ENCODE measurements at places on chromosomes 6 and 20.

GRCh38 chr6:110710115-110710514, 105.2 kb downstream of the CDK19 start:
- no peak for DNase-seq

- DNase-seq, result no peak
These were observed 12.4 kb upstream of the GDAP1L1 start for GRCh38 chr20:44234566-44235317.

GRCh38 chr20:45872626-45873025, 8.4 kb upstream of the ZSWIM1 start:
- DNase-seq, result no peak

DNA sequence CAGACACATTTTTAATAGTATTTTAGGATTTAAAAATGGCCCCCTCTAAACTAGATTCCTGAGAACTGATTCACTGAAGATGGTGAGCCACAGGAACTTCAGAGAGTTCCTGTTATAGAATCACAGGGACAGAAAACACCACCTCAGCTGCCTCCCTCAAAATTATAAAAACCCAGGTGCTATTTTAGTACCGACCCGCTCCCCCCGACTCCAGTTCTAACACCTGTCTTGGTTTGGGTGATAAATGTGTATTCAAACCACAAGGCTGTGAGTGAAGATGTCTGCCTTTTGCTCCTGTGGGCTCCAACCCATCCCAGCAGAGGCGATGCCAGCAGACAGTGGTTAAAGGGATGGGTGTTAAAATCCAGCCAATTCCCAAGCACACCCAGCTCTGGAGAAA, 127.4 kb upstream of the LY86 start:
- no peak for DNase-seq

DNA sequence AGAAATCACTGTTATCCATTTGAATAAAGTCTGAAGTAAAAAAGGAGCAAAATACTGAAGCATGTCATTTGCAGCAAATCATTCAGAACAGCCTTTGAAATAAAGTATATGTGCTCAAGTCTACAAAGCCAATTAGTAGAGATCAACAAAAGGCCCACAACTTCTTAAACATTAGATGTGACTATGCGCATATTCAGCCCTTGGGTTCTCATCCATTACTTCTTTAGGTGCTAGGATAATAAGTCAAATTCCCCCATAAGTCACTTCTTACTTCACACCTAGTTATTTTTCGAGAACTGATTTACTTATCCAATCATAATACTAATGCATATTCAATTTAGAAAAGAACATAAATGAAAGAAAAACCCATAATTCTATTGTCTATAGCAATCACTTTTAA, 31.0 kb downstream of the PHIP start:
- DNase-seq, result no peak

DNA sequence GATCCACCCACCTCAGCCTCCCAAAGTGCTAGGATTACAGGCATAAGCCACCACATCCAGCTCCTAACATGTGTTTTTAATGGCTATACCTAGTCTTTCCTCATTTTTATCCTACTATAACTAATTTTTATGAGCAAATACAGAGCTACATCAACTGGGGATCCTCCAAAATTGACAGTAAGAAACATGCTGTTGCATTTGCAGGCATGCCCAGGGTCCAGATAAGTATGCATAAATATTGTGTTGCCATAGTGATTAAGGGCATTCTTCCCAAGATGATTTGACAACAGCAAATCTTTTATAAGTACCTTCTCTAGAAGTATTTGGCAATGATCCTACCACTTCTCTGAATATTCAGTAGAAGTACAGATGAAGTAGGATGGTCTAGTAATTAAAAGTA, 41.9 kb upstream of the MOXD1 start:
- no peak for DNase-seq

GRCh38 chr6:167450626-167451025, 125.7 kb downstream of the TTLL2 start:
- no peak for DNase-seq

DNA sequence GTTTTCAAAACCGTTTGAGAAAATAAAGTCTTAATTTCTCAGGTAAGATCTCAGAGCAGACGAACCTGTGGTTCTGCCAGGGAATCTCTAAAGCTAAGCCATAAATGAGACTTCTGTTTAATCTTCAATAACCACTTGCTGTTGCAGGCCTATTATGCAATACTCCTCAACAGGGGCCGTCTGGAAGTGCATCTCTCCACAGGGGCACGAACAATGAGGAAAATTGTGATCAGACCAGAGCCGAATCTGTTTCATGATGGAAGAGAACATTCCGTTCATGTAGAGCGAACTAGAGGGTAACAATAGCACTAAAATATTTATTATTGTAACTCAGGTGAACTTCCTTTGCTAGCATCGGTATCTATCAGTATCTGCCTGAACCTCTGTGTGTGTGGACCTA, 223.7 kb downstream of the ARHGAP18 start:
- DNase-seq, result peak; percentile 32

DNA sequence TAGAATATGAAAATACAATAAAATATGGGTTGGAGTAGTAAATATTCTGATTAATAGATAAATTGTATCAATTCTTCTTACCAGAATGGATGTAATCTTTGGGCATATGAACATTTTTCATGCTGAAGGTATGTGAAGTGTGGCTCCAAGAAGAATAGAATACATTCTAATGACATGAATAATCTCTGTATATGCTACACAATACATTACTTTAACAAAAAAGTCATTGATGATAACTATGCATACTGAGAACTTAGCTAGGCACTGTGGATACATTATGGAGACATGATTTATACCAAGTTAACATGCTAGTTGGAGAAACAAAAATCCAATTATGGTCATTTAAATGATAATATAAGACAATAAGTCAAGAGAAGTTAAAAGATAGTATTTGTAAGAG, 62.7 kb upstream of the HDAC2 start:
- no peak for DNase-seq

DNA sequence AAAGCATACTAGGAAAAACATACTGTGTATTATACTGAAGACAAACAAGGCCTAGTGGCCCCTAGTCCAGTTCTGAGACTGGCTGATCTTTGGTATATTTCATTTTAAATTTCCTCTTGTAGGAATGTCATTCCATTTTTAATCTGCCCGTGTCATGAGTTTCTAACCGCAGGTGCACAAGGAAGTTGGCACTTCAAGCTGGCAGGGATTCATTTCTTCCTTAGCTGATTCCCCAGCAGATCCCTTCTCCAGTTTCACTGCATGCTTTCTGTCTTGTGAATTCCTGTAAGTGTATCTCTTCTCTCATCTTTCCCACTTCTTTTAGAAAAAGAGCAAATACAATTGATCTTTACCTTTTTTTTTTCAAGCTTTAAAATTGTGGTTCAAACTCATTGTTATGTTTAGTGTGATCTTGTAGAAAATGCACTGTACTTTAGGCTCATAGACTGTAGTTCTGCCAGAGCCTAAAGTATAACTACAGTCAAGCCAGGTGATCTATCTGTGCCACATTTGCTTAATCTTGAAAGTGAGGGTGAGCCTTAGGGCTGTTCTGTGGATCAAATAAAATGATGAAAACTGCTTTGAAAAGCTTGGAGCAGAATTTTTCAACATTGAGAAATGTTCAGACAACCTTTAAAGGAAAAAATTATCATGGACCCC, 37.0 kb downstream of the RNF217 start:
- no peak for DNase-seq

GRCh38 chr20:37308086-37309050, 18.9 kb downstream of the MANBAL start:
- DNase-seq, result no peak
